RPMI7951 (cell line): ENCODE measurements at places on chromosomes 4 and X.
A peak's percentile ranks its signal among the peaks of the same experiment; 100 is the strongest.

DNA sequence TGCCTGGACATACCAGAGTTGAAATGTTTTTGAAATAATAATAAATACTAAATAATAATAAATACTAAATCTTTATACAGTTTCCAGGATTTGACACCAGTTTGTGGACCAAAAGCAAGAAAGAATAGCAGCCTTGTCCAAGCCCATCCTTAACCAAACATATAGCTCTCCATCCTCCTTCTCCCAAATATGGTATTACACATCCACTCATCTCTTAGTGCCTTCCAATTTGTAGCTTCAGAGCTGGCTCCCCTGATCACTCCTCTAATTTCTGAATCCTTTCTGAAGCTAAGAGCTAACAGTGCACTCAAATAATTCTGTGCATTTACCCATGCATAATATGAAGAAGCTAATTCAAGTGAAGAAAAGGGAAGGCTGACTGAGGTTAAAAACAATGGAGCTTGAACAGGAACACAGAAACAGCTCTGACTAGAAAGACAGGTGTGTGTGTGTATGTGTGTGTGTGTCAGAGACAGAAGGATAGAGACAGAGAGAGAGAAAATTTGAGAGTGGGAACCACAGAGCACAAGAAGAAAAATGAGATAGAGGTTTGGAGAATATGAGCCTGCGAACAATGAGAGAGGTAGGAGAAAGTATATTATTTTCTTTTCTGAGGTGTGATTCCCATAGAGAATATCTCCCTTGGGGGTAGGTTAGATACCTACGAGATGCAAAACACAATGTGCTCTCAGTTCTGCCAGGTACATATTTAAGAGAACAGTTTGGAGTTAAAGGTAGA, 123.5 kb downstream of the CAMK2D start:
- no peak for DNase-seq

- DNase-seq = peak; percentile 19
Measured at GRCh38 chr4:82811838-82812341, 13.3 kb upstream of the SCD5 start.

DNA sequence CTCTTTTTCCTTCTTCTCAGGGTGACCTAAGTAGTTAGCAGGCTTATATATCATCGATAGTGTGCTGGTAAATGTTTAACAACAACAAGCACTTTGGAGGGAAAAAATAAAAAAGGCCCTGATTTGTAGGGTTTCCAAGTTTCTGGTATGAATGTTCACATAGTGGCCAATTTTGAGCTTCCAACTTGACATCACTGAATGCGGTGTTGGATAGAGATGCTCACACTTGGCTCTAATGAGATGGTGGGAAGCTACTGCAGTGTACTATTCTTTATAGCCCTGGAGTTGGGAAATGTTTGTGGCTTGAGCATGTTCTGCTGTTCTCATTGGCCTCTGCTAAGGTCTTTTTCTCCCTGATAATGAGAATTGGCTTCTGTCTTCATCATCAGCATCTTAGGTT, 875.3 kb downstream of the PCDH7 start:
- DNase-seq = no peak

DNA sequence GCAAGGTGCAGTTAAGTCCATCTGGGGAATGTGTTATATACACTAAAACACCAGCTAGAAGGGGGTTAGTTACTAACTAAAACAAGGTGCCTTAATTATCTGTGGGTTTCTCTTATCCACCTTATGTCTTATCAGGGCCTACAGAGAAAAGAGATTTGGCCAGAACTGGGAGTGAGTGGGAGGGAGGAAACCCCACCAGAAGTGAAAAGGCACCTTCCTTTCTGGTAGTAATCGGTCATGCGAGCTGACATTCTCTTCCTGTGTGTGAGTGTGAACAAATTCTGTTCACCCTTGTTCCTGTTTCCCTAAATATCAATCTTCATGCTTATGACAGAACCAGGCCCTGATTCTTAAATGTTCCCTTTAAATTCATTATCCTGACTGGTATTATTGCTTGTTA, 43.5 kb downstream of the SRPX2 start:
- DNase-seq = no peak

- DNase-seq = no peak
Measured at GRCh38 chr4:55500072-55500471, 46.6 kb downstream of the CLOCK start.

- no peak for DNase-seq
Measured at GRCh38 chr4:28482580-28483270, 1622.1 kb downstream of the STIM2 start.

DNA sequence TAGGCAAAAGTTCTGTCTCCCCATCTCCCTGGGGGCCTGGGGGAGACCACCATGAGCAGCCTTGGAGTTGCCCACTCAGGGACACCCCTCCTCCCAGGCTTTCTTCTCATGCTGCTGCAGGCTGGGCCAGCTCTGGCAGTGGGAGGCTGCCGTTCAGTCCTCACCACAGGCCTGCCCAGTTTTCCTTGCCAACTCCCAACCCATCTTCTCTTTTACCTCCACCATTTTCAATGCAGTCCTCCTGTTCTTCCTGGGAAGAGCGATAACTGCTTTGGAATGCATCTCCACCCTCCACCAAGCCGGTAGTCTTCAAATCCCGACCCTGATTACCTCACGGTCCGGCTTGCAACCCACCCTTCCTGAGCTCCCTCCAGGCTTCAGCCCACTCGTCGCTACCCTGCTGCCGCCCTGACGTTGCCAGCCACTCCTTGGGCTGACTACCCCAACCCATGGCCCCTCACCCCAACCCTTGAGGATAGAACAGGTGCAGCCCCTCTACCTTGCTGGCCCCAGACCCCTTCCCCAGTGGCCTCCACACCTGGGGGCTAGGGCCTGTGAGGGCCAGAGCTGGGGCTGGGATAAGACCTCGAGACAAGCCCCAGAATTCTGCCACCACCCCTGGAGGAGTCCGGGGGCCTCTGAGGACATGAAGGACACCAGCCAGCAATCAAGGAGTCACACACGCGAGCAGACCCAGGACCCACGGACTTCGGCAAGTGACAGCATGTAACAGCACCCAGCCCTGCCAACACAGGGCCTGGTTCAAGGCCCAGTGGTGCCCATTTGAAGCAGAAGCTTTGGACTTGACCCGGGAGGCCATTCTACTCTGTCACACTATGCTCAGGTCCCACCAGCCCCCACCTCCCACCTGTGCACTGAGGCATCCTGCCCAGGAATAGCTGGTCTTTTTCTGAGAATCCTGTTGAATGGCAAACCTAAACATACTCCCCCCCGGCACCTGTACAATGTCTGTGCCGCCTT, 9.2 kb downstream of the WDR1 start:
- DNase-seq = peak; percentile 46

DNA sequence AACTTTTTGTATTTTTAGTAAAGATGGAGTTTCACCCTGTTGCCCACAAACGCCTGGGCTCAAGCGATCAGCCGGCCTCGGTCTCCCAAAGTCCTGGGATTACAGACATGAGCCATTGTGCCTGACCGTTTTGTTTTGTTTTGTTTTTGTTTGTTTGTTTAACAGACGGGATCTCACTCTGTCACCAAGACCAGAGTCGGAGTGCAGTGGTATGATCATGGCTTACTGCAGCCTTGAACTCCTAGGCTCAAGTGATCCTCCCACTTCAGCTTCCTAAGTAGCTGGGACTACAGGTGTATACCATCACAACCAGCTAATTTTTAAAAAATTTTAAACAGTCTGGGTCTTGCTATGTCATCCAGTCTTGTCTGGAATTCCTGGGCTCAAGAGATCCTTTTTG, 53.5 kb downstream of the FNIP2 start:
- DNase-seq = no peak

GRCh38 chrX:119121341-119121740, 6.3 kb downstream of the KIAA1210 start:
- DNase-seq = no peak

DNA sequence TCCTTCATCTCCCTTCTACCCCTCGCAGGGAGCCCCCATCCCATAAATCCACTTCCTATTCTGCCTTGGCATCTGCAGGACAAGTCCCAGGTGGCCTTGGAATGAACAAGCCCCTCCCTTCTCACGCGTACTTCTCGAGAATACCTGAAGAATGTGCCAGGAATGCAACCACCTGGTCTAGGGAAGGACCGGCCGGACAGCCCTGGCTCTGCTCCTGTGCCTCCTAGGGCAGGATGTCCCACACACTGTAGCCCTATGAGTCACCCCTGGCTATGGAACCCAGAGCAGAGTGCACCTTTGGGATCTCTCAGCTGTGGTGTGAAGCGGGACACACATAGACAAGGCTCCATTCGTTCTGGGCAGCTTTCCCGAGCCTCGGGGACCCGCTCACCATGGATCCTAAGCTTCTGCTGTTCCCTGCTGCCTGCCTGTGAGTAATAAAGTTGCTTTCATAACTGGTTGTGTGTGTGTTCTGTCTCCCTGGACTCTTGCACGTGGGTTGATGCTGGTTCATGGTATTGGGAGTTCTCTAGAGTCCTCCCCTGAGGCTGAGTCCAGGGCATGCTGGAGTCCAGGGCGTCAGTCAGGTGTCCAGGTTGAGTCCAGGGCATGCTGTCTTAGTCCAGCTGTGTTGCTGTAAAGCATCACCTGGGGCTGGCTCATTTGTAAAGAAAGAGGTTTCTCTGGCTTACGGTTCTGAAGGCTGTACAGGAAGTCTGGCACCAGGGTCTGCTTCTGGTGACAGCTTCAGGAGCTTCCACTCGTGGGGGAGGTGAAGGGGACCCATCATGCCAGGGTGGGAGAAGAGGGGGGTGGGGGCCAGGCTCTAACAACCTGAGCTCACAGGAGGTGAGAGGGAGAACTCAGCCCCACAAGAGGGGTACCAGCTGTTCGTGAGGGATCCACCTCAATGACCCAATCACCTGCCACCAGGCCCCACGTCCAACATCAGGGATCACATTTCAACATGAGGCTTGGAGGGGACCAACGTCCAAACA, 7.4 kb upstream of the PDE6B start:
- no peak for DNase-seq
